ENCODE measurements at places on chromosomes 5 and 9.

DNA sequence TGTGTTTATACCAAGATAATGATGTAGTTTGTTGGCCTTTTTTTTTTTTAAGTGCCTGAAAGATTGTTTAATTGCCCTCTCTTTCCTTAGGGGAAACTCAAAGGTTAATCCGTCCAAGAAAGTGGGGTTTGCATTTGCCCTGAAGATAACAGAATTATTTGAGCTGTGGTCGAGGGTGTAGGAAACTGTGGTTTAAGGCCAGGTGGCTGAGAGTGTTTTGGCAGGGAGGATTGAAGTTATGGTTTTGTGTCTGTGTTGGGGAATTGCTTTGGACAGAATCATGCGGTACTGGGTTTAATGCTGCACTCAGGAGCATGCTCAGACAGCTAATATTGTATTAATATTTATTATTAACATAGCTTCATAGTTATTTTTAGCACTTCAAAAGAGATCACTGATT lies 509.8 kb downstream of the EBF1 start:
- no peak for DNase-seq

DNA sequence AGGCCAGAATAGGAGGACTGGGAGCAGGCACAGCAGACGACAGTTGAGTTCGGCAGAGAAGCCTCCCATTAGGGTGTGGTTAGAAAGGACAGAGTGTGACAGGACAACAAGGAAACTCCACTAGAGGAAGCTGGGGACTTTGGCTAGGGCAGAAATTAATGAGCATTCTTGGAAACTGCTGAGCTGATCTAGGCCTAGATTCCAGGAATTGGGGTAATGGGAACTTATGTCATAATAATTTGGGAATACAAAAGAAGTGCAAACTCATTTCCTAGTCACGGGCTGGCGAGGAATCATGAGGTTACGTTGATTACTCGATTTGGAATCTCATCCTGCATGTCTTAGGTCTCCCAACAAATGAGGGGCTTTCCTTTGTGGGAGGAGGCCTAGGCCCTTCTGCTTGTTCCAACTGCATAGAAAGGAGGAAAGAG lies 144.6 kb upstream of the RPS23 start:
- no peak for DNase-seq

GRCh38 chr9:137865581-137866145 lies 11.9 kb upstream of the CACNA1B start:
- no peak for DNase-seq

GRCh38 chr9:78103971-78104433 lies 72.4 kb upstream of the GNAQ start:
- DNase-seq, result no peak

DNA sequence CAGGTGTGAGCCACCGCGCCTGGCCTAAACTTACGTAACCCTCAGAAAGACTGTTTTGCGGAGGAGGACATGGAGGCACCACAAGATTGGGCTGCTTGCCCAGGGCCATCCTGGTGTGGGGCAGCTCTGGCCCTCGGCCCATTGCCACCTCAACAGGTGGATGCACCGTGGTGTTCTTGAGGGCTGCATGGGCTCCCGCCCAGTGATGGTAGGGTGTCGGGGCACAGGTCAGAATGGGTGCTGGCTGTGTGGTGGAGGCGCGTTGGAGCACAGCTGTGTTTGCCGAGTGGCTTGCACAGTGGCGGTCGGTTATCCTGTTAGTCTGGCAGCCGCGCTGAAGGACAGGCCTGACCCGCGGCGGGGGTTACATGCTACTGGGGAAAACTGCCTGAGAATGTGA lies 196.9 kb downstream of the CACNA1B start:
- DNase-seq, result no peak

DNA sequence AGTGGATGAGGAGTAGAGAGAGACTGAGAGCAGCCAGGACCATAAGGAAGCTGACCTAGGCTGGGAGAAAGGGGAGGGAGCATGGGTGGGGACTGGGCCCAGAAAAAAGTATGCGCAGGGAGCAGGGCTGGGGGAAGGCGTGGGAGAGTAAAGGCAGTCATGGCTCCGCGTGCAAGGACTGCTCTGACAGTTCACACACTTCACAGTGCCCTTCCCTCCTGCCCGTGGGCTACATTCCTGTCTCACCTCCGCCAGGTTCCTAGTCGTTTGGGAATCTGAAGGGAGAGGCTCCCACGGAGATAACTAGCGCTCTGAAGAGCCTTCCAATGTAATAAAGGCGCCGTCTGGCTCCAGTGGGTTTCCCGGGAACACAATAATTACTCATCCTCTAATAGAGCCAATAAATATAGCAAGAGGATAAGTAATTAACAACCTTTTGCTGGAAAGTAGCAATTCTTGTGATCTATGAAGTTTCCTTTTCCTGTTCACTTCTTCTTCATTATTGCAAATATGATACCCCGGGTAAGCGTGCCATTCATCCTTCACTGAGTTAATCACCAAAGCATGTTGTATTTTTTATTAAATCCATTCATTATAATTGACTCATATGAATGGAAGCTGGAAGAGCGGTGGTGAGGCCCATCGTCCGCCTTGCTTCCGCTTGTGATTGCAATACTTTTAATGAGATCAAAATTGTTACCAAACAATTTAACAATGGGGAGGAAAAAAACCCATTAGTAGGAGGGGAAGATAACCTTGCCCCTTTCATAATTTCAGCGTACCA lies 39.3 kb downstream of the TTLL11 start:
- DNase-seq, result no peak

GRCh38 chr9:84939774-84940173 lies 270.2 kb downstream of the NTRK2 start:
- no peak for DNase-seq

- no peak for DNase-seq
Measured at GRCh38 chr9:103301051-103301450, 305.9 kb downstream of the CYLC2 start.

Measured in cortex of kidney (tissue), 1 donor.